ENCODE measurements at places on chromosomes 12 and 14. TPM values are rescaled to one million over a fixed set of nuclear protein-coding genes. Genes with fewer than 3 reads are reported as not detected.

The B3GNT4 gene
- polyA plus RNA-seq: 0.48 TPM

The RCOR1 gene
- polyA plus RNA-seq: 8.2 TPM

The CABP1 gene
- polyA plus RNA-seq: 2.3 TPM

The KRT2 gene
- polyA plus RNA-seq: not detected

The KCNK10 gene
- polyA plus RNA-seq: not detected

The SDS gene
- polyA plus RNA-seq: 0.13 TPM

The TC2N gene
- polyA plus RNA-seq: 1.2 TPM

The PAPLN gene
- 0.52 TPM for polyA plus RNA-seq

The RIMBP2 gene
- polyA plus RNA-seq: 0.09 TPM

The MYL2 gene
- 7,765 TPM for polyA plus RNA-seq

The GPR137C gene
- polyA plus RNA-seq: 0.31 TPM

The SCFD1 gene
- polyA plus RNA-seq: 34.1 TPM

The SSPN gene
- 8.3 TPM for polyA plus RNA-seq

The OR10AD1 gene
- not detected for polyA plus RNA-seq

The ZDHHC22 gene
- 0.04 TPM for polyA plus RNA-seq

The MYO1H gene
- polyA plus RNA-seq: not detected

The RPL10L gene
- polyA plus RNA-seq: not detected

The AMN gene
- polyA plus RNA-seq: 0.18 TPM

The CRIP1 gene
- 27.2 TPM for polyA plus RNA-seq

The RECQL gene
- 12.4 TPM for polyA plus RNA-seq

The LRTM2 gene
- polyA plus RNA-seq: not detected

The VWF gene
- 122 TPM for polyA plus RNA-seq

The NRXN3 gene
- polyA plus RNA-seq: 0.10 TPM
